ENCODE measurements at places on chromosomes 4 and X. TPM values are rescaled to one million over a fixed set of nuclear protein-coding genes. Genes with fewer than 3 reads are reported as not detected.

GRCh38 chr4:30719454-30720020, 632 bp upstream of the PCDH7 start:
- H3K4me1 ChIP-seq: peaks cover 38% of the 10 kb centered on the region
- DNase-seq: no peak
- peaks cover 6% of the 10 kb centered on the region for H3K36me3 ChIP-seq
- H3K27ac ChIP-seq: no peak overlapping the region
- peak overlapping the region; percentile 61 for H3K4me3 ChIP-seq
- H3K27me3 ChIP-seq: peaks cover 61% of the 10 kb centered on the region

The GNRHR gene
- not detected for total RNA-seq

DNA sequence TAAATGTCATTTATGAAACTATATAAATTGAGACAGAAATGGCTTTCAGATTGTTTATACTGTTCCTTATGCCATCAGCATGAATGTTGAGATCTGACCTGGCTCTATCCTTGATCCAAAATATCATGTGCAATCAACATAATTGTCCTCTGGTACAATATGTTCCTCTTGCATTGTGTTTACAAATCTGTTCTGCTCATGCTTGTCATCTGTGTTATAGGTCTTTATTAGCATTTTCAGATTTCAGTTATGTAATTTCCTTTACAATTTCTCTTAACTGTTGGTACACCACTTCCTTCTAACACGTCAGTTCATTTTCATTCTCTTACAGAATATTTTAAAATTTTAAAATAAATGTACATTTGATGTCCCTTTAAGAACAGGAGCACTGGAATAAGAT, 1.6 kb downstream of the HPGD start:
- DNase-seq: no peak
- H3K27me3 ChIP-seq: peaks cover 19% of the 10 kb centered on the region
- H3K4me1 ChIP-seq: peaks cover 27% of the 10 kb centered on the region
- no peak overlapping the region for H3K4me3 ChIP-seq

The SMIM31 gene
- not detected for total RNA-seq

- peaks cover 38% of the 10 kb centered on the region for H3K4me1 ChIP-seq
- H3K27ac ChIP-seq: peak overlapping the region; percentile 86
- H3K27me3 ChIP-seq: peaks cover 17% of the 10 kb centered on the region
- peak; percentile 23 for DNase-seq
- H3K36me3 ChIP-seq: no peaks in the 10 kb centered on the region
These were observed 28.9 kb upstream of the ACSL1 start for GRCh38 chr4:184854673-184855072.

- H3K4me3 ChIP-seq: no peak overlapping the region
- no peak overlapping the region for H3K27ac ChIP-seq
- DNase-seq: no peak
- H3K27me3 ChIP-seq: peaks cover 22% of the 10 kb centered on the region
- peaks cover 6% of the 10 kb centered on the region for H3K4me1 ChIP-seq
- no peaks in the 10 kb centered on the region for H3K36me3 ChIP-seq
These were observed 41.6 kb upstream of the EDA2R start for GRCh38 chrX:66680451-66680850.

GRCh38 chr4:121554382-121554781, 142.4 kb downstream of the ANXA5 start:
- H3K27ac ChIP-seq: no peak overlapping the region
- no peaks in the 10 kb centered on the region for H3K4me1 ChIP-seq
- DNase-seq: no peak
- no peaks in the 10 kb centered on the region for H3K36me3 ChIP-seq
- peaks cover 11% of the 10 kb centered on the region for H3K27me3 ChIP-seq

The ZNF630 gene
- 3.4 TPM for total RNA-seq

GRCh38 chr4:107279733-107280132, 243.6 kb upstream of the DKK2 start:
- H3K4me3 ChIP-seq: no peak overlapping the region
- no peaks in the 10 kb centered on the region for H3K36me3 ChIP-seq
- no peaks in the 10 kb centered on the region for H3K27me3 ChIP-seq
- no peak overlapping the region for H3K27ac ChIP-seq
- no peak for DNase-seq

DNA sequence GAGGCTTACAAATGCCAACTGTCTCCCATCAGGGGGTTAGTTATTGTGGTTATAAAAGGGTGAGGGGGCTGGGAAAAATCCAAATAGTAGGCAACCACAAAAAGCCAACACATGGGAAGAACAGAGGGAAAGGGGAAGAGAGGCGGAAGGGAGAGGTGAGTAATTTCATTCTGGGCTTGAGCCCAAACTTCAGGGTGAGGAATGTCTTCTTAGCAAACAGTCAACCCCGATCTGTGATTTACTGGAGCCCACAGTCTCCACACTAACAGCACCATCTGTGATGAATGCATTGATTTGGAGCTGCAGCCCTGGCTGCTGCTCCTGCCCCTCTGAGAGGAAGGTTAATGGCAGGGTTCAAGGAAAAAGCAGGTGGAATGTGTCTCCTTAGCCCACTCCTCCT, 162.2 kb upstream of the GPR101 start:
- no peak overlapping the region for H3K27ac ChIP-seq
- no peak overlapping the region for H3K4me3 ChIP-seq
- H3K4me1 ChIP-seq: no peaks in the 10 kb centered on the region
- no peak for DNase-seq
- no peaks in the 10 kb centered on the region for H3K36me3 ChIP-seq

DNA sequence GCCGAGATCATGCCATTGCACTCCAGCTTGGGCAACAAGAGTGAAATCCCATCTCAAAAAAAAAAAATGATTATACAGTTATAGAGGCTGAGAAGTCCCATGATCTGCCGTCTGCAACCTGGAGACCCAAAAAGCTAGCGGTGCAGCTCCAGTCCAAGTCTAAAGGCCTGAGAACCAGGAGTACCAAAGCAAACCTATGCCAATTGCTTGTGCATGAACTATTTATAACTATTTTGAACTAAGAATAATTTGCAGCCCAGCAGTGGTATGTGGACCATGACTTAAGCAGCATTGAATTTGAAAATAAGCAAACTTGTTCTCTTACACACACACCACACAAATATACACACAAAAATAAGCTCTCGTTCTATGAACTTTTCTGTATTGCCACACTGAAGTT, 51.8 kb downstream of the TASL start:
- H3K4me3 ChIP-seq: no peak overlapping the region
- peaks cover 7% of the 10 kb centered on the region for H3K27me3 ChIP-seq
- DNase-seq: no peak
- no peaks in the 10 kb centered on the region for H3K36me3 ChIP-seq
- H3K27ac ChIP-seq: no peak overlapping the region

- H3K4me3 ChIP-seq: no peak overlapping the region
- peak; percentile 6 for DNase-seq
- H3K27me3 ChIP-seq: peaks cover 10% of the 10 kb centered on the region
- H3K36me3 ChIP-seq: peaks cover 2% of the 10 kb centered on the region
These were observed 21.0 kb downstream of the S100G start for GRCh38 chrX:16671005-16671404.

The TBC1D8B gene
- 0.50 TPM for total RNA-seq

GRCh38 chr4:130603043-130603442, 1507.1 kb downstream of the C4orf33 start:
- no peak for DNase-seq
- no peak overlapping the region for H3K4me3 ChIP-seq
- no peaks in the 10 kb centered on the region for H3K27me3 ChIP-seq
- H3K27ac ChIP-seq: no peak overlapping the region
- H3K36me3 ChIP-seq: no peaks in the 10 kb centered on the region

Measured in activated T-cell treated with anti-CD3 and anti-CD28 coated beads, Interleukin-2, amount 50 U/mL, for 72 hours (primary cell).